ENCODE measurements at places on chromosomes 7 and 10.

DNA sequence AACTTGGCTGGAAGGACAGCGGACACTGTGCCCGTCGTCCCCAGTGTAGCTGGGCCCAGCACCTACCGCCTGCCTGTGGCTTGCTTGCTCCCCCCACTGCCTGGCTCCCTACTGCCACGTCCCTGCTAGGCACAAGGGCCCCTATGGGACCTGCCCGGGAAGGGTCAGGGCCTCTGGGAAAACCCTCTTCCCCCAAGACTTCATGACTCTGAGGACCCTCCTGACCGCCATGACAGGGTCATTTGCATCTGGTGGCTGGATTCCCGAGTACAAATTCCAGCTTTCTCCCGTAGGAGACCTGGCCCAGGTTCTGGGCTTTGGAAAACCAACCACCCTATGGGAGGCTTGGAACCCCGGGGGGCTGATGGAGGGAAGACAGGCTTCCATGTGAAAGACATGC is 1.4 kb upstream of the MMD2 start:
- no peak for DNase-seq

GRCh38 chr7:42414941-42415505 is 178.0 kb upstream of the GLI3 start:
- DNase-seq = no peak

- no peak for DNase-seq
Measured at GRCh38 chr7:66602159-66602558, 26.5 kb upstream of the KCTD7 start.

DNA sequence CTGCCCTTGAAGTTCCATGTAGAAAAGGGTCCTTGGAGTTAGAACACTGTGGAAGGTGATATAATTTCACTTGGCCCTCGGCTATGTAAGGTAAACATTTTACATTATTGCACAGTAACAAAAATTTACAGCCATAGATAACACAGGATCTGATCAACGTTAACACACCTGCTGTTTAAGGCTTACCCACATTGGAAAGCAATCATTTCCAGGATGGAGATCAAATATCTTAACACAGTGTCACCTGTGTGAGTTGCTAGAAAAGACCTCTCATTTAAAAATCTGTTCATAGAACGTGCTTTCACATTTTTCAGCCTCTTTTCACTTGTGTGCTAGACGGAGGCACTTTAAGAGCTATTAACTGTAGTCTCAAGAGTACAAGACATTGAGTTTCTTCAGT is 1.9 kb downstream of the TMEM229A start:
- DNase-seq = no peak

GRCh38 chr10:113169853-113170460 is 219.9 kb downstream of the TCF7L2 start:
- DNase-seq = no peak

DNA sequence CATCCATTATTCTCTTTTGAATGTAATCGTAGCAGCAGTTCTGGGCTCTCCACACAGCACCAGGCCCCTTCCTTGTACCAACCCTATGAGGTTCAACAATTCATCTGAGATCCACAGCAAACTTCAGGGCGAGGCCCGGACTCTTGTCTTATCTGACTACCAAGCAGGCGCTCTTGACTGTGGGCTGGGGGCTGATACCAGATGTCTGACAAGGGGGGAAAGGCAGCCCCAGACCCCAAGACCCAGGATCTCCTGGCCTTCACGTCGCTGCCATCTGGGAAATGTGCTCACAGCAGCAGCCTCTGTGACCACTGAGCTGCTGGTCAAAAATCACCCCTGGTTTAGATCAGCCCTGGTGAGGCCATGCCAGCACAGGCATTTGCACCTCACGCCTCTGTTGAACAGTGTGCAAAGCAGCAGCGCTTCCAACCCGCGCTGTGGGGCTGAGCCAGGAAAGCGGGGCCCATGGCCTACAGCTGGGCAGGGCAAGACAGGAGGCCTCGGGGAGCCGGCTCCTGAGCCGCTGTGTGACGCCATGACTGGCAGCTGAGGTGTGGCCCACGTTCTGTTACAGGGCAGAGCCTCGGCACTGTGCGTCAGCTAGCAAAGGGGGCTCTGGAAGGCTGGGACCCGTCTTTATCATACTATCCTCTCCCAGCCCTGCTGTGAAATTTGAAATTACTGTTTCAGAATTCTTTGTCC is 143.9 kb downstream of the PAXIP1 start:
- DNase-seq = no peak

Measured in EL (cell line).